ENCODE measurements at places on chromosomes 1 and 21.
A peak's percentile ranks its signal among the peaks of the same experiment; 100 is the strongest.

DNA sequence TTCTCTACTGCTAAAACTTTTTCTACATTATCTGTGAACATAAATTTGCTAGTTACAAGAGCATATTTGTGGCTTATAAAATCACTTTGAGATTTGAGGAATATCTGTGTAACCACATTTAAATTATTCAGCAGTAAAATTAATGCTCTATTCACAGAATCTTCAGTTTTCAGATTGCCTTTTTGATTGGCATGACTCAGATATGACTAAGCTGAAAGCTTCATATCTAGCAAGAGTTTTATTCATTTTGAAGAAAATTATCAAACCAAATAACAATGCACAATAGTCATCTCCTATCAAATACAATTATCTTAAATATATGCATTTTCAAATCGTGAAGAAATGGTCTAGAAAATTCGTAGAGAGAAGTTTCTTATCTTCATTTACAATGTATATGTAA, 1498.2 kb upstream of the B3GALT2 start:
- no peak for DNase-seq

GRCh38 chr1:9004700-9005394, 21.4 kb downstream of the SLC2A7 start:
- peak; percentile 65 for DNase-seq

DNA sequence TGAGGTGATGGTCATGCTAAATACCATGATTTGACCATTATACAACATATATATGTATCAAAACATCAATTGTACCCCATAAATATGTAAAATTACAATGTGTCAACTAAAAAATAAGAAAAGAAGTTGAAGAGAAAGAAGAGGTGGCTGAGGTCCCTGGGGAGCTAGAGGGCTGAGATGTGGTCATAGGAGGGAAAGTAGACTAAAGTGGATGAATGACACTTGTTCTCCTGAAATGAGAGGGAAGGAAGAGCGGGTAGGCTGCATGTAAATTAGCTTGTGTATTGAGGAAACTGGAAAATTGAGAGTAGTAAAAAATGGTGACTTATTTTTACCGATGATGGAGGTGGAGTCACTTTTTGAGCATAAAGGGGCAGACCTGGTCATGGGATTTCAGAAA, 117.0 kb downstream of the ST6GALNAC3 start:
- no peak for DNase-seq

DNA sequence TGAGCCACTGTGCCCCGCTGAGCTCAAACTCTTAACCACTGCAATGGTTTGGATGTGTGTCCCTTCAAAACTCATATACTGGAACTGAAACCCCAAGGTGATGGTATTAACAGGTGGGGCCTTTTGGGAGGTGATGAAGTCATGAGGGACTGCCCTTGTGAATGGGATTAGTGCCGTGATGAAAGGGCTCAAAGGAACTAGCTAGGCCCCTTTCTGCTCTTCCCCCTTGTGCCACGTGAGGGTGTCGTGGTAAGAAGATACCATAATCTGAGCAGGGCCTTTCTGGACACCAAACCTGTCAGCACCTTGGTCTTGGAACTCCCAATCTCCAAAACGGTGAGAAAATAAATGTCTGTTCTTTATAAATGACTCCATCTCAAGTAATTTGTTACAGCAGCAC, 45.5 kb upstream of the SPOCD1 start:
- DNase-seq = no peak

GRCh38 chr1:88990426-88990825, 2.0 kb downstream of the KYAT3 start:
- DNase-seq = no peak

- no peak for DNase-seq
Measured at GRCh38 chr1:192905049-192905448, 96.2 kb downstream of the RGS2 start.

- DNase-seq = peak; percentile 84
Measured at GRCh38 chr1:26145041-26145959, 13.6 kb upstream of the FAM110D start.

DNA sequence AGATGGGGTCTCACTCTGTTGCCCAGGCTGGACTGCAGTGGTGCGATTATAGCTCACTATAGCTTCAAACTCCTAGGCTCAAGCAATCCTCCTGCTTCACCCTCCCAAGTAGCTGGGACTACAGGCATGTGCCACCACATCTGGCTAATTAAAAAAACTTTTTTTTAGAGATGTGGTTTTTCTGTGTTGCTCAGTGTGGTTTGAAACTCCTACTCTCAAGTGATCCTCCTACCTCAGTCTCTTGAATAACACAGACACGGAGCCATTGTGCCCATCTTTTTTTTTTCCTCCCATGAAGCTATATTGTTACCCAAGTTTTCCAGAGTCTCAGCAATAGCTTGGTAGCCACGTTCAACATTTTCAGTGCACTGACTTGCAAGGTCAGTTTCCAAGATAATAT, 2.7 kb downstream of the GIPC2 start:
- no peak for DNase-seq

- no peak for DNase-seq
Measured at GRCh38 chr21:41725421-41726031, 41.3 kb downstream of the RIPK4 start.

DNA sequence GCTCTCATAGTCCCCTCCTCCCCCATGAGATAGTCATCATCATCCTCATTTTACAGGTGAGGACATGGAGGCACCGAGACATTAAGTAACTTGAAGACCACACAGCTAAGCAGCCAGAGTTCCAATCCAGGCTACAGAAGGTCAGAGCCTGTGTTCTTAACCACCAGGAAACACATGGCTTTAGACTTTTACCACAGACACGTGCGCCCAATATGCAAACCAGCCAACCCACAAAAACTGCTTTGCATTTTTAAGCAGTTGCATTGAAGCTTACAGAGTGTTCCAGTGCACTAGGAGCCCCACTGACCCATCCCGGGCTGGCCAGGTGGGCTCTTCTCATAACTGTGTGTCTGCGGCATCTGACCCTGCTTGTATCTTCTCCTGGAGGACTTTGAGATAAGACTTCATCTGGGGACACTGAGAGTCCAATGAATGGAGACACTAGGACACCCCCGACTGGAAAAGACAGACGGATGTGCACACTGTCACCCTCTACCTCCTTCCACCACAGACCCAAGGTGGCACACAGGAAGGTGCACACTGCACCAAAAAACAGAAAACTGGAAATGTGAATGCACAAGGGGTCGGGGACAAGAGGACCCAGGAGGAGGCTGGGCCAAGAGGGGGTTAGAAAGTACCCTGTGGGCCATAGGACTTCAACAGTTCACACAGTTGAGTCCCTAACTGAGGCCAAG, 56.4 kb downstream of the ETS2 start:
- DNase-seq = no peak

DNA sequence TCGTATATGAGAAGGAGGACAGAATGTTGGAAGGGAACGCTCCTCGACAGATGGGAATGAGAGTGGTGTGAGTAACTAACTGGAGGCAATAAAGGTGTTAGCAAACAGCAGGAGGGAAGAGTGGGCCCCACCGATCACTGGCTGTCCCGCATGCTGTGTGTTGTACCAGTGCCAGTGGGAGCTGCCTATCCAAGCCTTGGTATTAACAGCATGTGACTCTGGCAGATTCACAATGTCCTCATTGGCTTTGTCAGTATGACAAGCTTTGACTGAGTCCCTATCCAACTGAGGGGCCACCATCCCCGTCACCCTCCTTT, 188.3 kb downstream of the NRIP1 start:
- DNase-seq = no peak

DNA sequence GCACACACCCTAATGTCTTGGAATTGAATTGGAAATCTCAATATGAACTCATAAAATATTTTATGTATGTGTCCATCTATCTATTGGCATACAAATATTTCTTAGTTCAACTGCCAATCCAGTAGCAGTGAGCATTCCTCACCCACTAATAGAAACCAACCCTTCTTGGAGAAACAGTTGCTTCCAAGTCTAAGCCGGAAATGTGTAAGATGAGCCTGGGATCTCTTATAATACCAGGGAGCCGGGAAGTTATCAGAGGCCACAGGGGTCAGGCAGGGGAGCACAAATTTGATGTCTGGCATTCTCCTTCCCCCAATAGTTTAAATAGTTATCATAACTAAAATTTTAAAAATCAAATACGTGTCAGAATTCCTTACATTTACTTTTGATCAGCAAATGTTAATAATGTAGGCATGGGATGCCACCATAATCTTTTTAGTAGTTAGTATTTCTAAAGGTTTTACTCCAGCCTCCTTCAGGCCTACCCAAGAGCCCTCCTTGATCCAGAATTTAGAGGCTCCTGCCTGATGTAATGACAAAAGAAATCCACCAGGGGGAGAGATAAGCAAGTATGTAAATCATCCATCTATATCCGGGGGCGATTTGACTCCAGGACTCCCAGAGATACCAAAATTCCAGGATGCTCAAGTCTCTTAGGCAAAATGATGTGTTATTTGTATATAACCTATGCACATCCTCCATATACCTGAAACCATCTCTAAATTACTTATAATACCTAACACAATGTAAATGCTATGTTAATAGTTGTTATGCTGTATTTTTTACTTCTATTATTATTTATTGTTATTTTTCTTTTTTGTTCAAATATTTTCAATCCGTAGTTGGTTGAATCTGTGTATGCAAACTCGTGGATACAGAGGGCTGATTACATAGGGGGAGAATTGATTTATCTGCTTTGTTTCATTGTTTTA, 218.7 kb upstream of the COA6 start:
- peak; percentile 45 for DNase-seq

GRCh38 chr1:95323123-95323522, 89.1 kb downstream of the RWDD3 start:
- peak; percentile 8 for DNase-seq

DNA sequence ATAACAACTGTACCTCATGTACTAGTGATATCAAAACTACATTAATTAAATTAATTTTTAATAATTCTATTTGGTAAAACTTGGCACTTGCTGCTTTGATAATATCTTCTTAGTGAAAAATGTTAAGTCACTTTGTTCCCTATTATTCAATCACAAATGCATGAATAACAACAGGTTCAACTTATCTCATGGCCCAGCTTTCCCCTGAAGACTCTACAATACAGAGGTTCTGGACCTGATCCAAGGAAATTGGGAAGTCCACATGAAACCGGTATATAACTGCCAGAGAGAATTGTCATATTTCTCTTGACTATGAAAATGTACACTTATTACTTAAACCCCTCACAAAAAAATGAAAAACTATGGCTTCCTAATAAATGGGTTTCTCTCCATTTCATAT, 33.9 kb upstream of the PTPRC start:
- DNase-seq = no peak

- no peak for DNase-seq
Measured at GRCh38 chr1:175203570-175204068, 11.0 kb upstream of the KIAA0040 start.

DNA sequence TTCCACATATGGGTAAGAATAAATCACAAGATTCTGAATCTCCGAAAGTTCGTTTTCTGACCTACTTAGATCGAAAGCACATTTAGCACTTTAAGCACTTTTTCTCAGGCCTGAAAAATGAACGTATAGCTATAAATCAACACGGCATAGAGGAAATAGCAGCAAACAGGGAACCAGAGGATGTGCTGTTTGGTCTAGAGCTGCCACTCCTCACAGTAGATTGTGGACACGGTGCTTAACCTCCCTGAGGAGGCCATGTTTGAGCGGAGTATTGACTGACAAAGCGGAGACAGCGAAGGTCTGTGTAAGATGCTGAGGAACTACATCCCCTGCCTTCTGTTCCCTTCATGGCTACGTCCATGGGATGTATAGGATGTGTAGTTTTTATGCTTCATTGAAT, 452.8 kb upstream of the NCAM2 start:
- DNase-seq = no peak

GRCh38 chr1:68600049-68600661, 103.3 kb upstream of the DEPDC1 start:
- DNase-seq = no peak

GRCh38 chr1:6958407-6959030, 173.3 kb downstream of the CAMTA1 start:
- no peak for DNase-seq
